Activated CD8-positive, alpha-beta memory T cell treated with anti-CD3 and anti-CD28 coated beads for 1 hour (primary cell): ENCODE measurements at places on chromosomes 1 and 21.

GRCh38 chr1:96281491-96281890, 440.1 kb upstream of the PTBP2 start:
- DNase-seq = no peak

DNA sequence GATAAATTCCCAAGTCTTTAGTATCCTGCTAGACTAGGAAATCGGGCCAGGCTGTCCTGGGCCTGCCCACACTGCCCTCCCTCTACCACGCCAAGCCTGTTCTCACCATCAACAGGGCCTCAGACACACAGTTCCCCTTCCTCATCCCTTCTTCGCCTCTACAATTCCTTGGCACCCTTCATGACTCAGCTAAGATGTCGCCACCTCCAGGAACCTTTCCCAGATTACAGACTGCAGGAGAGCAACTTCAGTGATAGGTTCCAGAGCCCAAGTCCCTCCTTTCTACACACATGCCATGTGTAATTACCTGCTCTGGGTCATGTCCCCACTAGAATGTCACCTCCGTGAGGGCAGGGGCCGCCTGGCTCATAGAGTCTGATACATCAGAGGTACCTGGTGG, 3.3 kb downstream of the RIMS3 start:
- no peak for DNase-seq

GRCh38 chr1:7121622-7121988, 336.4 kb downstream of the CAMTA1 start:
- no peak for DNase-seq

GRCh38 chr1:156198831-156199349, 5.0 kb downstream of the SLC25A44 start:
- no peak for DNase-seq

DNA sequence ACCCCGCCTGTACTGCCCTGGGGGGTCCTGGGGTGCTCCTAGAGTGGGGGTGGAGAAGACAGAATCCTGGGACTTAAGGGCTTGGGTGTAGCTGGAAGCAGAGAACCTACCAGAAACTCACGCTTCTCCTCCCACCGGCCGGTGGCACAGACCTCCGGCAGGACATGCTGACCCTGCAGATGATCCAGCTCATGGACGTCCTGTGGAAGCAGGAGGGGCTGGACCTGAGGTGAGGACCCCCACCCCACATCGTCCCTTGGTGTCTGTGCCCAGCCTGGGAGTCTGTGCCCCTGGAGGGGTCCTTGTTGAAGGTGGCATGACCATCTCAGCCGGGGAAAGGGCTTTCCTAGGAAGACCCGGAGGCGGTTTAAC, 70.8 kb downstream of the PIK3CD start:
- no peak for DNase-seq

GRCh38 chr1:57229998-57230397, 193.9 kb downstream of the DAB1 start:
- DNase-seq = no peak

- DNase-seq = no peak
Observed at GRCh38 chr1:85607126-85607920, 26.8 kb downstream of the CCN1 start.

- DNase-seq = no peak
Observed at GRCh38 chr1:166272155-166272554, 105.4 kb upstream of the FAM78B start.

DNA sequence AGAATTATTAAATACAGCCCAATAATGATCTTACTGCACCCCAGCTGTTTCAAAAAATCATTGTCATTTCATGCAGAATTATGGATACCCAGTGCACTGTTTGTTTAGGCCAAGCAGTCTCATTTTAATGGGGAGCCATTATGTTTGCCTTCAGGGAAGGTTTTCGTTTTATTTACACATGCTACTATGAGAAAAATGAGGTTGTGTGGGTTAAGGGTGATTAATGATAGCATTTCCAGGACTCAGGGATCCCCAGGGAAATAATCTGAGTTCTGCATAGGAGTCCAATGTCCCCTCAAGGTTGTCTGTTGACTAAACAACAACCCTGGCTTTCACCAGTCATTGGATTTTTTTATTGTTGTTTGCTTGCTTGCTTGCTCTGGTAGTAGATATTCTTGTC, 71.0 kb upstream of the ZP4 start:
- DNase-seq = no peak

DNA sequence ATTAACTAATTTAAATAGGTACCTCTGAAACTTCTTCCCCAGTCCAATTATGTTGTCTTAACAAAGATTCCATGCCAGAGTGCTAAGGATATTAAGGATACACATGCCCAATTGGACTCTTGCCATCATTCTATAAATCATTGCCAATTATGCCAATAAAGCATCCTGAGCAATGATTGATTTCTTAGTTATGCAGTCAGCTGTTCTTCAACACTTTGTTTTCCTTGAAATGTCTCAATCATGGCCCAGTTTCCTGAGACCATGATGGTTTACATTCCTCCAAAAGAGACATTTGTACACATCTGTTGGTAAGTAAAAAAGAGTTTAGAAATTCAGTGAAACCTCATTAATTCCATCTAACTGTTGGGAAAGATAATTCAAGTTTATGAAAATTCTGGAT, 180.4 kb upstream of the PKN2 start:
- DNase-seq = no peak

DNA sequence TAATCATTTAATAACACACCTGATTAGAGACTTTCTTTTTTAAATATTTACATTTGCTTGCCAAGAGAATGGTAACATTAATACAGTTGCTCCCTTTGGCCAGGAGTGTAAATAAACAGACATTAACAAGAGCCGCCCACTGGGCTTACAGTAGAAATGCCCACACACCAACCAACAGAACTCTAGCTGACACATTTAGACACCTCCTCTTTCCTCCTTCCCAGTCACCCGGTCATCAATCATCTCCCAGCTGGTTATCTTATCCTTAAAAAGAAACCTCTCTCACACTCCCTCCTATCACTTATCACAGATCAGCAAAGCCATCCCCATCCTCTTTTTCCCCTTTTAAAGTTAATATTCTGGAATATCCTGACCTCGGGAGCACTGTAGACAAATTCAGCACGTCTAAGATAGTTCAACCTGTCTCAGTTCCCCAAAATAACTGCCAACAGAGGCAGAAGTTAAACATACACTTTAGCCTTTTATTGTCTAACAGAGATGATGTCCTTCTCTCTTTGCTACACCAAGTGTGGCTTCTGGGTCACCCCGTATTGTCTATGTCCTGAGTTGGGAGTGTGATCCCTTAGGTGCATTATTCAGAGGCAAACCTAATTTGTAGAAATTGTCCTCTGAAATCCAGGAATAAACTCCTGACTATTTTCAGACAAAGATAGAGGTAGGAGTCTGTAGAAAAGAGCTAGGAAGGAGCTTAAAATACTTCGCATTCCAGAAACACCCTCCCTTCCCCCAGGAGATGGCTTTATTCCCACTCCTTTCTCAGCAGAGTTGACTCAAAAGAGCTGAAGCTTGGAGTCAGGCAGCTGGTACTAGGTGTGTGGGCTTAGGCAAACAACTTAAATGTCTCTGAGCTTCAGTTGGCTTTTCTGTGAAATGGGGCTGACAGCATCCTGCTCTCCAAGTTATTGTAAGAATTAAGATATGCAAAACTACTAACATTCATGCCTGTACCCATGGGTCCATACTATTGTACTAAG, 8.8 kb downstream of the MYCL start:
- no peak for DNase-seq

DNA sequence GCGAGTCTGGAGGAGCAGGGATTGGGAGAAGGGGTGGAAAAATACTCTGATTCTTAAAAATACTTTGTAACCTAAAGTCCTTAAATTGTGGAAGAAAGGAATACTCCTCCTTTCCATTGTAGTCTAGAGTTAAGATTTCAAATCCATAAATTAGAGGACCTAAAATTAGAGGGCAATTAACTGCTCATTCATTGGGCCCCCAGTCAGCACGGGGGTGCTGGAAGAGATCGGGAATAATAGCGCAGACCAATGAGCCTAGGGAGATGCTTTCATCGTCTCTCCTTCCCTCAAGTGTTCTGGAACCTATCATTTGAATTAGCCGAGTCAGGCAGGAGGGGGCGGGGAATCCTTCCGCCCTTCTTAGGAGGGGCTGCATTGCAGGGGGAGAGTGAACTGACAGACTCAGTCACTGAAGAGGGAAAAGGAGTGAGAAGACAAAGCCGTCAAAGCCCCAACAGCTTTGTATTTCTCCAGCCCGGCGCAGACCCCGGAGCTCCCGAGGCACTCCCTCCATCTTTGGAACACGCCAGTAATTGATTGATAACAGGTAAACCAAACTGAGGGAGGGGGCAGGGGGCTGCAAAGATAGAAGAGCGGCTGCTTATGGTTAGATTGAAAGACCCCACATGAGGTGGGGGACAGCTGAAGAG, at the start of gene MLLT11:
TSS of gene MLLT11 (plus strand) at position 391 of the 650 bp plus-strand sequence. CDS start 6,828 bp downstream, outside the sequence.
- no peak for DNase-seq

DNA sequence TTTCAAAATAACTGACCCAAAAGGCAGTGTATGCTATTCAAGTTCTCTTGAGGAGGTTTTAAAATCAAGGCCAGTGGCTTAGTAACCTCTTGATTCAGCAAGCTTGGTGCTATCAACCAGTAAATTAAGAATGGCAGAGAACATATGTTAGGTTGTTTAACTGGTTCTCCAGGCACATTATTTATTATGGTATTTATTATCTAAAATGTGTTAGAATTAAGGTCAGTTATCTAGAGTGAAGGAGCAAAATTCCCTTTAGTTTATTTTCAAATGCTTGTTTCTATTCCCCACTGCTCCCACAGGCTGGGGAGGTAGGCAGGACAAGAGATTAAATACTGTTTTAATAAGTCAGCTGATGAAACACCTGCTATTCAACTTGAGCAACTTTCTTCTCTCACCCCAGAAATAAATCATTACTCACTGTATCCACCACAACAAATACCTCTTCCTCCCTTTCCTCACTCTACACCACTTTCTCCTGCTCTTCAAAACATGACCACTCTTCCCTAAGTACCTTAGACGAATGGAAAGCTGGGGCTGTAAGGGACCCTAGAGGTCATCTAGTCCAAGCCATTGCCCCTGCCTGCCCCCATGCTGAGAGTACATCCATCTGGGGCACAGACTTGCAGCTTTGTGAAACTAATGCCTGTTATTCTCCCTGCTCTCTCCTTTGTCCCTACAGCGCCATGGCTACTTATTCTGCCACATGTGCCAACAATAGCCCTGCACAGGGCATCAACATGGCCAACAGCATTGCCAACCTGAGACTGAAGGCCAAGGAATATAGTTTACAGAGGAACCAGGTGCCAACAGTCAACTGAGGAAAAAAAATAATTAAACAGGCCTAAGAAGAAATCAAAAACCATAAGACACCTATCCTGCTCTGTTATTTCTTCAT, 71.7 kb downstream of the PRRX1 start:
- DNase-seq = no peak

DNA sequence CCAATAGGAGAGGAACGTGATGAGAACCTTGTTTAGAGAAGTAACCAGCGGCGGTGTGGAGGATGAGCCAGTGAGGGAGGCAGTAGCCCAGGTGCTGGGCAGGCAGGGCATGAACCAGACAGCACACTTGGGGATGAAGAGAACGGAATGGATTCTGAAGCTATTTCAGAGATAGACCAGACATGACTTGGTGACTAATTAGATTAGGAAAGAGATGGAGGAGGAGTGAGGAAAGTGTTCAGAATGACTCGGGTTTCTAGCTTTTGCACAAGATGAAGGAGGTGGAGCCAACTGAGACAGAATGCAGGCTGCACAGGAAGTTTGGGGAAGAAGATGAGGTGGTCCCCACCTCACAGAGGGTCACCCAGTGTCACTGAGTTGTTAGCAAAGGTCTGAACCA, 5.1 kb downstream of the PEF1 start:
- DNase-seq = no peak

DNA sequence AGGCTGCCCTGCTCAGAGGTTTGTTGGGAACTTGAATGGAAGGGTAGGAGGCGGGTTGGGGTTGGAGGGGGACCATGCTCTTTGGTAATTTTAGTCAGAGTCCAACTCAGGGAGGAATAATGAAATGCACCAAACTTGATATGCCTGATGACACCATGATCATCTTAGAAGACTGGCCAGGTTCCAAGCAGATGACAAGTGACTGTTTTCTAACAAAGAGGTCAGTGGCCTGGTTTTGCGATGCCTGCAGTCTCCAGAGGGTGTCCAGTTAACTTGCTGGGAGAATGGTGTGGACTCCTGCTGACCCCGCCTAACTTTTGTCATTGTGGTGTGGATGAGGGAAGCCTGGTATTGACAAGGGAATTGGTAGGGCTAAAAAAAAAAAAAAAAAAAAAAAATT, 12.4 kb downstream of the VANGL1 start:
- no peak for DNase-seq

DNA sequence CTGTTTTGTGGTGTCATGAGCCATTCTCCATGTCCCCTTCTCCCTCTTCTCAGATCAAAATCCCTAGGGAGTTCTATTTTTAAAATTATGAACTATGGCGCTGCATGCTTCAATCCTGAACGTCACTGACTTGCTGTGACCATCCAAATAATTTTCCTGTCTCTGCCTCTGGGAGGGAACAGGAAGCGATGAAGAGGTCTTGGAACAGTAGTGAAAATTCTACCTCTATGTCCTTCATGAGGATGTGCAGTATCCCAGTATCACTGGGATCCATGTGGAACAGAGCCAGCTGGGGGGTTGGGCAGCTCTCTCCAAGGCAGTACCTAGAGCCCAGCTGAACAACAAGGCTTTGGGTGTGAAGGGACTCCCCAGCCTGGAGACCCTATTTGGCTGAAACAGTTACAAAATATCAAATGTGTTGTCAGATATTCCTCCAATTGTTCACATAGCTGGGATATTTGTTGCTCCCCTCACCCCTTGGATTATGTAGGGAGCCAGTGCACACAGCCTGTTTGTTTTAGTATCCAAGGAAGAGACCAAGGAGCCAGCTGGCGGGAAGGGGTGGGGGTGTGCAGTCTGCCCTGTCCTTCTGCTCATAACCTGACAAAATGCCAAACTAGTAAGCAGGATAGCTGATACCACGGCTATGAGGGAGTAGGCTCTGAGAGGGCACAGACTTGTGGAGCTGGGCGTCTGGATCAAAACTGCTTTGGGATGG, 7.6 kb downstream of the DCLRE1B start:
- DNase-seq = no peak
